ENCODE measurements at places on chromosomes 7 and 10.

DNA sequence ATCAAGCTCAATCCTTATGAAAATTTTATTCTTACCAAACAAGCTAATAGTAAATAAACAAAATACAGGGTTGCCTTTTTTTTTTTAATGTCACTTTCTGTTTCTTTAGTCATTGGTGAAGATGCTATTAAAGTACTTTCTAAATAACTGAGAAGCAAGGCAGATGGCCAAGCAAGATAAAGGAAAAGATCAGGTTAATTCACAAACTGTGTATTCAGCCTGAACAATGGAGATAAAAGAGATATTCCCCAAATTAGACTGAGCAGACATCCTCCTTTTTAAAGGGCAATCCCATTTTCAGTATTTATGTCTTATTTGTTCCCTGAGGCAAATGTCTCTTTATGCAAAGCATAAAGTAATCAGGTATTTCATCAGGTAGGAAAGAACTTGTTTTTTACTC, 23.1 kb upstream of the XRCC2 start:
- no peak for DNase-seq

GRCh38 chr7:149004405-149005370, 23.6 kb downstream of the PDIA4 start:
- no peak for DNase-seq

GRCh38 chr7:153504288-153505075, 547.7 kb upstream of the DPP6 start:
- no peak for DNase-seq

GRCh38 chr7:135971366-135971725, 5.8 kb downstream of the MTPN start:
- no peak for DNase-seq

DNA sequence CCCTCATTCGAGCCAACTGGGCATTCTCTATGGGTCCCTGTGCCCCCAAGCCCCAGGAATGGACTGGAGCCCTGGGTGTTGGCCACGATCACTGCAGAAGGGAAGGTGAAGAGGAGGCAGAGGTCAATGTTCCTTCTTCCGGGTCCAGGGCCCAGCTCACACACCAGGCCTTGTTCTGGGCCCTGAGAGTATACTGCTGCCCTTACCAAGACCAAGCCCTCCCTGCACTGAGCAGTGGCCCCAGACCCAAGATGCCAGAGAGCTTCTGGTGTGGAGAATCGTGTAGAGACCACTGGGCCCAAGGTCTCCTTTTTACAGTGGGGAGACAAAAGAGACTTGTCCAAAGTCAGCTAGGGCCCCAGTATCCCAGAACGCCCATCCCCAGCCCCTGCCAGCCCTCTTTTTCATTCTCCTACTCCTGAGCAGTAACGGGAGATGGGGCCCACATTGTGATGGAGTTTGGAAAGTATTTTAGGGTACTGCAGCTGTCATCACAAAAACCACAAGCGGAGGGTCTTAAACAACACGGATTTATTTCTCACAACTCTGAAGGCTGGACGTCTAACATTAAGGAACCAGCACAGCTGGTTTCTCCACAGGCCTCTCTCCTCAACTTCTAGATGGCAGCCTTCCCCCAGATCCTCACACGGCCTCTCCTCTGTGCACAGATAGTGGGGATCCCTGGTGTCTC, 79.4 kb downstream of the PDGFA start:
- no peak for DNase-seq

GRCh38 chr7:86942081-86942480, 117.4 kb downstream of the ELAPOR2 start:
- no peak for DNase-seq

DNA sequence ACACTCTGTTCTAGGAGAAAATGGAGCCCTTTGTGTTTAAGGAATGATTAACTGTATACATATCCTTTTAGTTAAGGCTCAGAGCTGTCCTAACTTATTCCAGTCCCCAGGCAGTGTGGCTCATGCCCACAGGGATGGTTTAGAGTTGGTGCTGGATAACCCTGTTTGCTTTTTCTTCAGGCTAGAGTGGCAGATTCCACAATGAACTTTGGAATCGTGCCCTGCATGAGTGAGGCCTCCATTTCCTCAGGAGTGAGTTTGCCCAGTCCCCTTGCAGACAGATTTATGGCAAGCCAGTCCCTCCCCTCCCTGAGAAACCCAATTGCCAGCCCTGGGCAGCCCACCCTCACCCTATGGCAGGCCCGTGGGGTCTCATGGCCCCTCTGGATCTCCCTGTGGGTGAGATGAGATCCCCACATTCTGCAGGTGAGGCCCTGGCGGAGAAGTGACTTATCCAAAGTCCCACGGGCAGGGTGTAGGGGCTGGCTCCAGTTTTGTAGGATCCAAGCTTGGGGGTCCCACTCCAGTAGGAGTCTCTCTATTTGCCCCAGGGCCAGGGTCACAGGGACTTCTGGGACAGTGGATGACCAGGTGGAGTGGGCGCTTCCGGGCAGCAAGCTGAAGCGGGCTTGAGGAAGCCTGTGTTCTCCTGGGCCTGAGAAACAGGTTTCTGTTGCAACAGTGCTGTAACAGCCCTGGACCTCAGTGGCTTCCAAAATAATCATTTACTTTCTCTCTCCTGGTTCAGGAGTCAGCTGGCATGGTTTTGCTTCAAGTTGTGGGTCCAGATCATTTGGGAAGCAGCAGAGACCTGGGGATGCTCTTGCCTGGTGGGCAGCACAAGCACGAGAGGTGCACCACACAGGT, 9.0 kb upstream of the COMTD1 start:
- DNase-seq: no peak

- DNase-seq: no peak
These were observed 23.1 kb downstream of the CALHM2 start for GRCh38 chr10:103428989-103429643.

DNA sequence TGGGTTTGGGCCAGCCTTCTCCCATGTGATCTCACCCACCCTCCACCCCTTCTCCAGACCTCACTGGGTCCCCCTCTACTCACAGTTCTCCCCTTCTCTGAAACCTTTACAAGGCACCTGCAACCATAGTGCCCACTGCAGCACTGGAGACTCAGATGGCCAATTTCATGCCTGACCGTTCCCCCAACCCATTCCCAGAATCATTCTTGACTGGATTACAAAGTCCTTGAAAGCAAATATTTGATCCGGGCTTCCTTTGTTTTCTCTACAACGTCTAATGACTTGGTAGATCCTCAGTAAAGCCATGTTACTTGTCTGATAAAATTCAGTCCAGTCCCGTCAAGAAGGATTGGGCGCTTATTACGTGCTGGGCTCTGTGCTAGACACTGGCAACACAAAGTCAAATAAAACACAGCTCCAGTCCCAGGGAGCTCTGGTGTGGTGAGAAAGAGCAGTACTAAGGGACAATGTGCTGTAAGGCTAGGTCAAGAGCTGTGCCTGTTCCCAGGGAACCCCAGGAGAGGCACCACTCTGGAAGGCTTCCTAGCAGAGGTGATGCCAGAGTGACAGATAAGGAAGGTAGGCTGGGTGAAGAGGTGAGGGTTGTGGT, 36.5 kb downstream of the SH3PXD2A start:
- no peak for DNase-seq

DNA sequence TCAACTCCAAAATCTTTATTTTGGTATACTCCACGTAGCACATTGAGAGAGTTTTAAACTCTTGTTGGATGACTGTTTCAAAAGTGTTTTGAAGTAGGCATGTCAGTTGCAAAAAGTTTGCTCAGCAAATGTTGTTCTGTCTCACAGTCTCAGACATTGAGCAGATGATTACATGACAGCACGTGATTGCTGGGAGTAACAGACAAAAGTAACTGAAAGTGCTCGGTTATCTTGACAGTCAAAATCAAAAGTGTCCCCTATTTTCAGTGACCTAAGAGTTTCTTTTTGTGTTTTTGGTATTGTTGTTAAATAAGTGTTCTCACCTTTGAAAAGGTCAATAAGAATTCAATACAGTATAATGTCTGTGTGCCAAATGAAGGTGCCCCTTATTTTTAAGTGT, 84.3 kb downstream of the CFTR start:
- no peak for DNase-seq

GRCh38 chr7:85475071-85475470, 288.2 kb upstream of the SEMA3D start:
- no peak for DNase-seq

- DNase-seq: no peak
These were observed 66.8 kb upstream of the EXOC4 start for GRCh38 chr7:133186060-133186459.

- DNase-seq: no peak
These were observed 54.3 kb upstream of the SEMA3A start for GRCh38 chr7:84248843-84249242.

- no peak for DNase-seq
These were observed 19.1 kb upstream of the PRKRIP1 start for GRCh38 chr7:102376964-102377466.

GRCh38 chr7:101948650-101949049, 131.2 kb downstream of the CUX1 start:
- no peak for DNase-seq

- no peak for DNase-seq
These were observed 6.2 kb upstream of the IGF2BP3 start for GRCh38 chr7:23476286-23477156.

- DNase-seq: no peak
These were observed 87.2 kb upstream of the ZNF32 start for GRCh38 chr10:43735907-43736306.

DNA sequence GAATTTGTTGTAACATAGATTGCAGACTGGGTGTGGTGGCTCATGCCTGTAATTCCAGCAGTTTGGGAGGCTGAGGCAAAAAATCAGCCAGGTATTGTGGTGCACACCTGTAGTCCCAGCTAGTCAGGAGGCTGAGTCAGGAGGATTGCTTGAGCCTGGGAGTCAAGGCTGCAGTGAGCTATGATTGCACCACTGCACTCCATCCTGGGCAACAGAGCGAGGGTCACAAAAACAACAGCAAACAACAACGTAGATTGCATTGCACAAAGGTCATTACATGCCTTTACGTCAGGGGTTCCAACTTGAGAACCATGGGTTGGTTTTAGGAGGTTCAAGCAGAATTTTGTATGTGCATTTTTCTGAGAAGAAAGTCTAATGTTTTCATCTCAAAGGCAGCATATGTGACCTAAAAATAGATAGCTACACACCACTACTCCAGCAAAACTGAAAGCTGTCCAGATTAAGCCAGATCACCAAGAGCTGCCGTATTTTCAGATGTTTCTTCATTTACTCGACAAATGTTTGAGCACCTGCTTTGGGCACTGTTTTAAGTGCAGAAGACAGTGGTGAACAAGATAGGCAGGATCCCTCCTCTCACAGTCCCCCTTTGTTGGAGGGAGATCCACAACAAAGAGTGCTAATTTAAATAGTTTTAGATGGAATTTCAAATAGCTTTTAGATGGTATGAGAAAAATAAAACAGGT, 28.3 kb upstream of the CYP26C1 start:
- DNase-seq: no peak

- no peak for DNase-seq
These were observed 16.2 kb upstream of the EPHB6 start for GRCh38 chr7:142838461-142839213.

GRCh38 chr7:121078701-121079227, 90.3 kb downstream of the CPED1 start:
- no peak for DNase-seq

DNA sequence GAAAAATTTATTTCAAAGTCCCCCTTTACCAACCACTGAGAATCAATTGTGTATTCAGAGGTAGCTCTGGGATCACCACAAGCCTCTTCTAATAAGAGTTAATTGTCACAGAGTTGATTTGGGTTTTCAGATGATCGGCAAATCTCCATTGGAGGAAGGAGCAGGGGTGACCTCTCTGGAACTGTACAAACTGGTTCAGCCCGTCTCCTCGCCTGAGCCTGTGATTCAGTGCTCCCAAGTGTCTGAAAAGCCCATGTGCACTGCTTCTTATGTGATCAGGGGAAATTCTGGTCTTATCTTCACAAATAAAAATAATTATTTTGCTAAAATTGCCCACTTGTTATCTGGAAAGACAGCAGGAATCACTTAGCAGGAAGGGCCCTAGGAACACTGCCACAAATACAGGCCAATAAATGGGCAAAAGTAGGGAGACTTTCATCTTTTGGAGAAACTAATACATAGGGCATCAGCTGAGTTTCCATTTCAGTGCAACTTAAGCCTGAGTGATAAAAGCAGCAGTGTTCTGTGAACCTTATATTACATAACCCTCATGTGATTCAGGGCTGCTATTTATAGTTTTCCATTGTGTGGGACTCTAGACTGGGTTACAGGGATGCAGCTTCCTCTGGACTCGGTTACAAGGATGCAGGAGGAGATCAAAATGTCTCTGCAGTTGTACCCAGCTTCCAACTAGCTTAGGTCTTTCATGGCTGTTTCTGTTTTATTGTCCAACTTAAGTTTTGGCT, 32.3 kb downstream of the CDK1 start:
- no peak for DNase-seq

- no peak for DNase-seq
These were observed 335.1 kb downstream of the GATA3 start for GRCh38 chr10:8389630-8390029.
